Naive thymus-derived CD8-positive, alpha-beta T cell (primary cell): ENCODE measurements at places on chromosomes 11 and 22. TPM values are rescaled to one million over a fixed set of nuclear protein-coding genes. Genes with fewer than 3 reads are reported as not detected.

Gene STK33
- total RNA-seq = 1.8 TPM

Gene DYNC2H1
- total RNA-seq = 2.4 TPM

Gene SMIM38
- 0.36 TPM for total RNA-seq

Gene OTUB1
- total RNA-seq = 69.6 TPM

Gene TMEM191B
- 11.4 TPM for total RNA-seq

Gene SELENOH
- 142 TPM for total RNA-seq
